ENCODE measurements at places on chromosomes 1 and 21.

DNA sequence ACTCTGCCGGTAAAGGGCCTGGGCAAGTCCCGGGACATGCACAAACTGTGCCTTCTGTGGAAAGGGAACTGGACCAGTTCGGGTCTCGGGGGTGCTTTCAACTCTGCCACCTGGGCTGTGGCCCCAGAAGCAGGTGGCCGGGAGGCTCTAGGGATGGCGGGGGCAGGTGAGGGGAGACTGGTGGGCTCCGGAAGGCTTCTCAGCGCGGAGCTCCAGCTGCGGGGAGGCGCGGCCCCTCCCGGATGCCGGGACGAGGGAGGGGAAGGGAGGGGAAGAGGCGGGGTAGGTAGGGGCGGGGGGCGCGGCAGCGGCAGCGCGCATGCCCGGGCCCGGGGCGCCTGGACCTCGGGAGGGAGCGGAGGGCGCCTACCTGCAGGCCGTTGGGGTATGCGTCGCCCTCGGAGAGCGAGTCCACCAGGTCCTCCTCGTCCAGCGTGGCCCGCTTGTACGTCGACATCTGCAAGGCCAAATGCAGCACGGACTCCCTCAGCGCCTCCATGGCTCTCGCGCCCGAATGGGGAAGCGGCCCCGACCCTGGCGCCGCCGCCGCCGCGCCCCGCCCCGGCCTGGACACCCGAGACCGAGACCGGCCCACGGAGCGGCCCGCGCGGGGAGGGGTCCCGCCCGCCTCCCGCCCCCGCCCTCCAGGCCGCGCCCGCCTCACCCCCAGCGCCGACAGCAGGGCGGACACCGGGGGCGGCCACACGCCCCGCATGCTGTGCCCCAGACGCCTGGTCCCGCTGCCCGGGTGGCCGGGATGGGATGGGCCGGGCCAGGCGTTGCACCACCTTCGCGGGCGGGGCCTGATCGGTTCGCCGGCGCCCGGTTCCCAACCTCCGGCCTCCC lies at the start of gene ECE1:
ECE1 (minus strand) TSS at position 764 of the 846 bp plus-strand sequence; CDS start at position 715, 49 bp downstream.
- peak; percentile 50 for DNase-seq

DNA sequence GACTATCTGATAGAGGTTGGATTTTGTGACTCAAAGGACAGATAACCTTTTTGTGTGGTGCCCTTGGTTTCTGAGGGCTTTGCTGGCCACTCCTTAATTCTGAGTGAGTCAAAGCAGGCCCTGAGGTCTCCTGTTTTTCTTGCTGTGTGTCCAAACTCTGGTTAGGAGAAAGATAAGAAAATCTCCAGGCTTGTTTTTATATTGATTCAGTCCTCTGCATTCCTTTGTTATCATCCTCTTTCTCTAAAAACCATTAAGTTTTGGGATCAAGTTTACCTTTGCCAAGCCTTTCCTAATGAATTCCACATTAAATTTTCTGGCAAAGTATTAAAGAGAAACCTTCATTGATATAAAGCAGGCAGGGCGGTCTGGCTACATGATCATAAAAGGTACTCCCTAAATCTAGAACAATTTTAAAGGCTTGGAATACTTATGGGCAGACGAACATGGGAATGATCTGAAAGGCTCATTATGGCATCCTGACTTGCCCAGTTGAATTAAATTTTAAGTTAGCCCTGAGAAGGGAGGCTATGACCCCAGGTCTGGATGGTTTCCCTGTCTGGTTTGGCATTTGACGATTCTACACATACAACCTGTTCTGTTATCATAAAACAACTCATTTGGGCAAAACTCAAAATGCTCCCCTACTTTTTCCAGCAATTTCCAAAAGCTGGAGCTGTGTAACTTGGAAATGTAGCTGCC lies 20.8 kb downstream of the ZBTB8B start:
- DNase-seq, result no peak

GRCh38 chr1:214717351-214717750 lies 114.4 kb downstream of the CENPF start:
- no peak for DNase-seq

DNA sequence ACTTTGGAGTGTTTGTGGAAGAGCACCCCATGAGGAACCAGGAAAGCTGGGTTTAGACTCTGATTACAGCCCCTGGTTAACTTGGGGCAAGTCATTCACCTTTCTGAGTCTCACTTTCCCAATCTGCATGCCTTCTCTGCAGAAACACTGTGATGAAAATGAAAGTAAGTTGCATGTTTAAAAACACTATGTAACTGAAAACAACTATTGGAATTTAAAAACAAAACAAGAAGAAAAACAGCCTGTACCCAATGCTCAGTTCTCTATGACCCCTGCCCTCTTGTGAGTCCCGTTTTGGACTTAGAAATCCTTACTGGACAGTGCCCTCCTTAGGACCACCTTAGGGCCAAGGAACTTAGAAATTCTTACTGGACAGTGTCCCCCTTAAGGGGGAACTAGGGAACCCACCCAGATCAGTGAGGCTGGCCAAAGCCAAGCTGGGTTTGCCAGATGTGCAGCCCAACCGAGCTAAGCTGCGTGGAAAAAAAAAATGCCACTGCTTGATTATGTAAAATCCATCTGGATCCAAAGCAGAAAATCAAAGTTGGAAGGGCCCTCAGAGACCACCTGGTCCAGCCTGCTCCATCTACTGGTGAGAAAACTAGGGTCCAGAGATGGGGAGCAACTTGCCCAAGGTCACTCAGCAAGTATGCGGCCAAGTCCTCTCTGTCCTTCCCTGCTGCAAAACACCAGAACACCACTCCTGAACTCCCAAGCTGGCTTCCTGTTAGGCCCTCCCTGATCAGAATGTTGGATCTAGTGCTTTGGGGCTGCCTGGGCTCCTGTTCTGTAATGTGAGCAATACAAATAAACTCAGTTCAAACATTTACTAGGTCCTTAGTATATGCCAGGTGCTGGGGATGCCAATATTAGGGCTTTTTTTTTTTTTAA lies 77.7 kb downstream of the MRPL37 start:
- no peak for DNase-seq

GRCh38 chr21:44551340-44551961 lies at the start of gene KRTAP10-2:
Gene KRTAP10-2, minus strand, starts transcription at chr21:44551505. Its CDS starts 47 bp downstream, at chr21:44551458.
- no peak for DNase-seq

DNA sequence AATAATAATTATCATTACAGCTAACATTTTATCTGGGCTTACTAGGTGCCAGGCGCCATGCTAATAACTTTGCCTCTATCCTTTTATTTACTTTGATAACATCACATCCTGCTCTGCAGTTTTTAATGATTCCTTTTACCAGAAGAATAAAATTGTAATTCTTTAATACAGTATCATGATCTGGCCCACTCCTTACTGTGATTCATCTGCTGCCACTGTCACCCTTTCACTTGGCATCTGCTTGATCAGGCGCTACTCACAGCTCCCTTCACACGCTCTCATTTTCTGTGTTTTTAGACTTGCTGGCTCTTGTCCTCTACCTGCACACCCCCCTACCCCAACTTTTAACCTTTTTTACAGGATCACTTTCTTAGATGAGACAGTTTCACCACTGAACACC lies 167.5 kb downstream of the NTMT2 start:
- DNase-seq, result no peak

DNA sequence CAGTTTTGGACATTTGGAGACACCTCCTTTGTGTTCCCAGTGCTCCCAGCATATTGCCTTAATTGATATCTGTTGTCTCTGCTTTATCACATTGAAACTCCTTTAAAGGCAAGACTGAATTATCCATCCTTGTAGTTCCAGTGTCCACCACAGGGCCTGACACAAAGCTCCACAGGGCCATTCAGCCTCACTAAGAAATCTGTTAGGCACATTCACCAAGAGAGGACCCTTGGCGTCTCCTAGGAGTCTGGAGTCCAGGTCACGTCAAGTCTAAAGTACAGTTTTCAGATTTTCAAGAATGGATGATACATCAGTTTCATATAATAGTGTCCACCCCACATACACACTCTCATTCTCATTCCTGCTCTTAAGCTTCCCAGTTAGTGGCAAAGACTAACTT lies 4.8 kb downstream of the ACP6 start:
- DNase-seq, result peak; percentile 40

DNA sequence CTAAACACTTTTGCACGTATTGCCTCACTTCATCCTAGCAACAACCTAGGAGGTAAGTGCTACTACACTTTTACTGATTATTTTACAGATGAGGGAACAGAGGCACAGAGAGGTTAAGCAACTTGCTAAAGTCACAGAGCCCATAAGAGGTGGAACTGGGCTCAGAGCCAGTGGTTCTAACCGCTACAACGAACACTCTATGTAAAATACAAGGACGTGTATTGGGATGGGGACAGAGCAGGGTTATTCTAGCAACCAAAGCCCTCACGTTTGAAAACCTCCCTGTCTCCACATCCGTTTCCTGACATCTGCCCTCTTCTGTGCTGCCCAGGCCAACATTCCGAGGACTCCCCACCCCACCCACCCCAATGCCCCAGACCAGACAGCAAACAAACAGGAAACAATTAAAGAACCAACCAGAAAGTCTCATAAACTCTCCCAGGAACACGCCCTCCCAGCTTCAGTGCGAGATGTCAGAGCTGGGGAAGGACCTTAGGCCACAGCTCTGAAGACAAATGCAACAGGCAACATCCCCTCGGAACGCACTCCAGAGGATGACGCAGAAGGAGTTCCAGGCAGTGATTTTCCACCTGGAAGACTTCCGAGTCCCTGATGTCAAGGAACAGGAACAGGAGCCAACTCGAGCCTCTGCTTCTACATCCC lies 41.1 kb downstream of the GLIS1 start:
- DNase-seq, result no peak

- DNase-seq, result no peak
Observed at GRCh38 chr1:231527586-231528171, 790 bp upstream of the TSNAX start.

DNA sequence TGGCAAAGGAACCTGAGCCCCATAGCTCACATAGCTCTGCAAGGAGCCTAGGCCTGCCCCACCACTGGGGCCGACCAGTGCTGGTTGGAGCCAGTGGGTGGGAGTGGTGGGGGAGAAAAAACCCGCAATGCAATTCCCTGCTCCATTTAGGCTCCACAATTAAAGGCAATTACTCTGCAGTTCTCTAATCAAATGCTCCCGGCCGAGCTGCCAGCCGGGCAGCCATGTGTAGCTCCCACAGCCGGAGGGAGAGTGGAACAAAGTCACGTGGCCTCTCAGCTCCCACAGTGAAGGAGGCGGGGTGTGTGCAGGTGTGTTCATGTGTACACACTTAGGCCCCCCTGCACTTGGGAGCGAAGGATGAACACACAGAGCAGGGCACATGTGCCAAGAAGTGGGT lies 81.6 kb downstream of the KIRREL1 start:
- no peak for DNase-seq

- no peak for DNase-seq
Observed at GRCh38 chr1:118483245-118484006, 298.4 kb upstream of the SPAG17 start.

- DNase-seq, result no peak
Observed at GRCh38 chr1:9031484-9032259, 5.4 kb upstream of the SLC2A7 start.

DNA sequence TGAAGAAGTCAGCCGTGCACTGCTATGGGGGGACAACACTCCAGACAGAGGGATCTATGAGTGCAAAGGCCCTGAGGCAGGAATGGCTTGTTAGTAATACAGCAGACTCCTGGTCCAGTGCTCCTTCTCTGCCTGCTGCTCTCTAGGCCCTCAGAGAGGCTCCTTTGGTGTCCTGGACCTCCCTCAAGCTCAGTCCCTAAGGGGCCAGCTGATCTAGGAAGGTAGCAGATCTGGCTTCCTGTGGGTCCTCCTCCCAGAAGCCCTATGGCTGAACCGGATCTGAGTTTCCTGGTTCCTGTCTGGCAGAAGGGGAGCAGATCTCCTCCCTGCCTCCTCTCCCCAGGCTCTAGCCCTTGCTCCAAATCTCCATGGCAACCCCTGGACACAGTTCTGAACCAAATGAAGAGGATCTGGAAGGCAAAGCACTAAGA lies at the start of gene LDLRAD2:
LDLRAD2 (plus strand) TSS at position 391 of the 431 bp plus-strand sequence. CDS start 187 bp downstream, outside the sequence.
- DNase-seq, result no peak

GRCh38 chr1:86067626-86068025 lies 88.9 kb downstream of the COL24A1 start:
- no peak for DNase-seq

DNA sequence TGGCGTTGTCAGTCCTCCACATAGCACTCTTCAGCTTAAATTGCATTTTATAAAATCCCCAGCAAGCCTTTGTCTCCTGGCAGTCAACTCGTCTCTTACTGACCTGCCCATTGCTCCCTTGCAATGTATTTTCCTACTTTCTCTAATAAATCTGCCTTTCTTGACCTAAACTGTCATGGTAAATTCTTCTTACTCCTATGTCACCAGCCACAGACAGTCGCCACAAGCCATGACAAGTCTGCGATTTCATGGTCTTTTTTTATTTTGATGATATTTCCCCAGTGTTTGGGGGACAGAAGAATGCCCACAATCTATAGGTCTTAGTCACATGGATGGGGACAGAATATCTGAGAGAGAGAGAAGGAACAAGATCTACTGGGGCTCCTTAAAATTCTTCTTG lies 8.4 kb downstream of the IFNAR2 start:
- no peak for DNase-seq

- no peak for DNase-seq
Observed at GRCh38 chr1:217712925-217713597, 81.9 kb downstream of the SPATA17 start.

DNA sequence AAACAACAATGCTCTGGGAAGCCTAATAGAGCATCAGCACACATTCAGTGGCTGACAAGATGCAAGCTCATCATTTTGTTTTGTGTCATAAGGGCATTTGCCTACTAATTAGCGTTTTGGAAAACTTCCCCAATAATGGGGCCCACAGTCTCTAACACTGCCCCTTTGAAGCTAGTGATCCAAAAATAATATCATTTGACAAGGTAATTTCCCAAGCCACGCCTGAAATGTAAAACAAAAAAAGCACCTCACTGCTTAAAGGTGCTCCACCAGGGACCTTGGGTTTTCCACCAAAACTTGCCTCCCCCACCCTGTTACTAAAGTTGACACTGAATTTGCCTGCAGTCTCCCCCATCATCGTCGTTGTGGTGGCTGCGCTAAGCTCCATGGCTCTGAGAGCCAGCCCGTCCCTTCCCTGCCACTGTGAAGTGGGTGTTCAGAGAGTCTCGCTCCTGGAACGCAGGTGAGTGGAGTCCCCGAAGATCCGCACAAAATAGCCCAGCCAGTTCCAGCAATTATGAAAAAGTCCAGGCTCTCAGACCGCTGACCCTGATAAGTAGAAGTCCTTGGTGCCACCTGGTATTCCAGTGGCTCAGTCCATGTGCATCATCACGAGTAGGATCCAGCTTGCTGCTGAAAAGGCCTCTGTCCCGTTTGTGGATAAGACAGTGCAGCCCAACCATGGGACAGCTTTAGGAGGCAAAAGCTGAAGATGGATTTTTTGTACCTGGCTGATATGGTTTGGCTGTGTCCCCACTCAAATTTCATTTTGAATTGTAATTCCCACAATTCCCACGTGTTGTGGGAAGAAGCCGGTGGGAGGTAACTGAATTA lies 52.2 kb downstream of the RAB3GAP2 start:
- DNase-seq, result no peak

- no peak for DNase-seq
Observed at GRCh38 chr1:179169616-179170467, 59.6 kb downstream of the ABL2 start.

- no peak for DNase-seq
Observed at GRCh38 chr1:172146141-172146850, 274.2 kb upstream of the C1orf105 start.

GRCh38 chr1:108699375-108700332 lies 7.5 kb downstream of the PRPF38B start:
- no peak for DNase-seq
